ENCODE measurements at places on chromosomes 7 and 10.
A peak's percentile ranks its signal among the peaks of the same experiment; 100 is the strongest.

GRCh38 chr10:91420868-91421267, 10.7 kb downstream of the HECTD2 start:
- DNase-seq = no peak

DNA sequence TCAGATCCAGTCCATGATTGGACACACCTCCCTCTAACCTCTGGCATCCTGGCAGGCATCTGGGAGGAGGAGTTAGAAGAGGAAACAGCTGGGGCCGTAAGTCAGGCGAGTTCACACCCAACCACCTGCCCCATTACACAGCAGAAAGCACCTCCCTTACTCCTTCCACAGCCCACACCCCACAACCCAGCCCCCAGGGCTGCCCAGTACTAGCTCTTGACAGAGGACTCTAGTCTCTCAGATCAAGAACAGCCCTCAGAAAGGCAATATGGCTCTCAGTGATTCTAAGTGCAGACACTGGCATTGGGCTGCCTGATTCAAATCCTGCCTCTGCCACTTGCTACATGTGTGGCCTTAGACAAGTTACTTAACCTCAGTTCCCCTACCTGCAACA, 34.1 kb downstream of the KCNMA1 start:
- no peak for DNase-seq

- peak; percentile 6 for DNase-seq
Observed at GRCh38 chr7:64873155-64873500, 29.9 kb upstream of the ZNF273 start.

DNA sequence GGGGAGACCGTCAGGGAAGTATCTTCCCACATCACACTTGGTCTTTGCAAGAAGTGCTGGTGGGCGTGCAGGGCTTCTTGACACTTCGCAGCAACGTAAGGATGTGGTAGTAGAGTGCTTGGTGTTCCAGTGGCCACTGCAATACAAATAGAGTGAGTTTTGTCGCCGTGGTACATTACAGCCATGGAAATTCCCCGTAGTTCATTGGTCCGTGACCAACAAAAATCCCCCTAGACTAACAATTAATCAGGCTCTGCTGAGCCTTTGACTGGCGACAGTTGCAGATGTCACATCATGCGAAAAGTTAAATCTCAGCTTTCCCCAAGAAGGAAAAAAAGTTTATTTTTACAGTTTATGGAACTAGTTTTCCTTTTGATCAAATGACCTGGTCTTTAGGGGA, 134.7 kb downstream of the MGMT start:
- no peak for DNase-seq

GRCh38 chr7:51455948-51456347, 139.3 kb upstream of the COBL start:
- no peak for DNase-seq

- no peak for DNase-seq
Observed at GRCh38 chr7:141949021-141949420, 2.2 kb upstream of the CLEC5A start.

DNA sequence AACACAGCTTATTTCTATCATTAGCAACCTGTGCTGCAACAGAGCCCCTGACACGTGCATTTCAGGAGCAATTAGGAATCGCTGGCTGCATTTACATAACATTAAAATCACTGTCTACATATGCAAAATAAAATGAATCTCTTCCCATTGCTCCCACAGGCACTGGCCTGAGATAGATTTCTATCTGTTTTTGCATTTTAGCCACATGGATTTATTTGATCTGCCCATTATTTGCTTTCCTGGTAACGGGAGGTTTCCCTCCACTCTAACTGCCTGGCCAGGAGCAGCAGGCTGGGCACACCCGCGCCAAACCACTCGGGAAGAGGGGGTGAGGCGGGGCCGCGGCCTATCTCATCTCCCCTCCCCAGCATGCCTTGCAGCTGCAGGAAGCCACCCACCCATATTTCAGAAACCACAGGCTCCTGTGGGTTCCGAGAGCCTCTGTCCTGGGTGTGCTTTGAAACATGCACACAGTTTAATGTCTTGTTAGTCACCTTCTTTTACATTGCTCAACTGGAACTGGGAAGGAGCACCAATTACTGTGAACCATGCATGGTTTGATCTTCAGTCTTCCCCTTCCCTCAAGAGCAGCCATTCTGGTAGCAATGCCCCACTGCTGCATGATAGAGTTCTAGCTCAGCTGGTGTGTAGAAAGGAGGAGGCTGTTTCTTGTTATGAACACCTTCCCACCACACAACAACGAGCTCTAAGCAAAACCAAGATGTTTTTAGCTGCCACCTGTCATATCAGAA, 37.7 kb upstream of the IKZF1 start:
- DNase-seq = no peak

DNA sequence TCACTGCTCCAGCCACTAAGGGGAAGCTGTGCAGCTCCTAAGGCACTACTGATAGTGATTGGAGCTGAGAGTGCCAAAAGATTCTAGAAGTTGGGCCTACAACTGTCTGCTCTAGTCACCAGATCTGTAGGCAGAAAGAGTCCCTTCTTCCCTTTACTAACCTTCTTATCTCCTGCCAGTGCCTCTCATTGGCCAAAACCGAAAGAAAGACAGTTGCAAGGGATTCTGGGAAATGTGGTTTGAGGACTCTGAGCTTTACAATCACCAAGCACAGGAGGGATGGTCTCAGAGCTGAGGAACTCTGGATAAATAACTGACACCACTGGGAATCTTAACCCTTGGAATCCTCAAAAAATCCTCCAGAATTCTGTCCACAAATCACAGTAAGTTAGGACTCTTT, 615.8 kb downstream of the CCSER2 start:
- DNase-seq = no peak

Data from iPS-NIHi11 (cell line).